ENCODE measurements at places on chromosomes 6 and 20. TPM values are rescaled to one million over a fixed set of nuclear protein-coding genes. Genes with fewer than 3 reads are reported as not detected.

DNA sequence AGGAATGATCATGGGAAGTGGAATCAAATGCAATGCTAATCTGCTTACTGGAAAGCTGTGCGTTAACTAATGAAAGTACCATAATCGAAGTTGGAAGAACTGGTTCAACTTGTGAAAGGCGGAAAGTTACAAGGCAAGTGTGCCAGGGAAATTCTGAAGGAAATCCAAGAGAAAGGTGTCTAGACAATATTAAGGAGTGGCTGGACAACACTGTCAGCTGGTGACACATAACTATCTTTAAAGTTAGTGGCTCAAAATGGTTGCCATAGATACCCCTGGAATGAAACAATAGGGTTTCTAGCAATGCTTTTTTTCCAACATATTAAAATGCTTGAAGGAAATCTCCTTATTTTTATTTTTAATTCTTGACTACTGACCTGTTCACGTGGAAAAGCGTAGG, 90.4 kb downstream of the BMP2 start:
- H3K4me3 ChIP-seq: no peak overlapping the region
- no peak overlapping the region for H3K27ac ChIP-seq
- H3K27me3 ChIP-seq: no peaks in the 10 kb centered on the region
- no peaks in the 10 kb centered on the region for H3K36me3 ChIP-seq
- DNase-seq: no peak

- no peak overlapping the region for H3K4me3 ChIP-seq
- DNase-seq: no peak
- peak overlapping the region; percentile 73 for H3K27ac ChIP-seq
- no peaks in the 10 kb centered on the region for H3K36me3 ChIP-seq
These were observed 35.3 kb upstream of the EZR start for GRCh38 chr6:158854214-158855101.

GRCh38 chr20:24605937-24606455, 136.6 kb downstream of the SYNDIG1 start:
- H3K27me3 ChIP-seq: no peaks in the 10 kb centered on the region
- no peak overlapping the region for H3K27ac ChIP-seq
- H3K4me3 ChIP-seq: no peak overlapping the region

- no peak for DNase-seq
- no peak overlapping the region for H3K4me3 ChIP-seq
- no peaks in the 10 kb centered on the region for H3K4me1 ChIP-seq
- no peak overlapping the region for H3K27ac ChIP-seq
- peaks cover 6% of the 10 kb centered on the region for H3K36me3 ChIP-seq
These were observed 11.6 kb upstream of the MAN1A1 start for GRCh38 chr6:119361209-119361608.

Gene ANKRD66
- total RNA-seq: not detected

Data from tibial nerve (tissue), 4 donors.